ENCODE measurements at places on chromosomes 6 and 20.

GRCh38 chr6:20811109-20811761, 277.0 kb downstream of the CDKAL1 start:
- peak; percentile 30 for DNase-seq

DNA sequence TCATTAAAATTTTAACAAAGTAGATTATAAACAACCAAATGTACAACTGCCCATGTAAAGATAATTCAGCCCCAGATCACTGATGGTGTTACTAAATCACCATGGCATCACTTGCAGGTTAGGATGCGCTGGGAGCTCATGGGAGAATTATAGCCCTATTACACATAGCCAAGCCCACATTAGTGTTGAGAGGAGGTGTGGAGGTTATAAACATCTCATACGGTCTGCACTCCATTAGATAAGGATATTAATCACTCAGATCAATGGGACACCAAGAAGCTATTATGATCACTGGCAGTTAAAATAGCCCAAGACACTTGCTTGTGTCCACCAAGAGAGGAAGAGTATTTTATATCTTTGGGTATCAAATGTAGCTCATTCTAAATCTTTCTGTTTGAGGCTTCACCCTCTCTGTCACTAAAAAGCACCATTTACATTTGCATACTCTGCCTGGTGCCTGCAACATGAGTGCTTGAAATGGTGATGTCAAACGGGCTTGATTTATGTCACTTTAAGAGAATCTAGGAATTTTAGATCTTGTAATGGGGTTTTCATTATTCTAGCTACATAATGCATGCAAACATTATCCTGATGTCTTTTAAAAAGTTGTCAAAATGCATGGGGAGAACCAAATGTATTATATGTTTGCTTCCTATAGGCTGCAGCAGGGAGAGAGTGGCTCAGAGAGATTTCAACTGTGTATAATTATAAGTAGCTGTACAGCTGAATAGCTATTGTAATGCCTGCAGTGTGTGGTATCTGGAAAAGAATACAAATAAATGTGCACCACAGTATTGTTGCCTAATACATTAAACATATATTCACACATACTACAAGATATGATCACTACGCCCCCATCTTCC, 654.1 kb upstream of the MARCKS start:
- DNase-seq: no peak

- DNase-seq: no peak
These were observed 36.0 kb downstream of the YTHDF1 start for GRCh38 chr20:63179687-63180568.

GRCh38 chr6:30322527-30323501, 3.9 kb upstream of the TRIM39 start:
- no peak for DNase-seq

DNA sequence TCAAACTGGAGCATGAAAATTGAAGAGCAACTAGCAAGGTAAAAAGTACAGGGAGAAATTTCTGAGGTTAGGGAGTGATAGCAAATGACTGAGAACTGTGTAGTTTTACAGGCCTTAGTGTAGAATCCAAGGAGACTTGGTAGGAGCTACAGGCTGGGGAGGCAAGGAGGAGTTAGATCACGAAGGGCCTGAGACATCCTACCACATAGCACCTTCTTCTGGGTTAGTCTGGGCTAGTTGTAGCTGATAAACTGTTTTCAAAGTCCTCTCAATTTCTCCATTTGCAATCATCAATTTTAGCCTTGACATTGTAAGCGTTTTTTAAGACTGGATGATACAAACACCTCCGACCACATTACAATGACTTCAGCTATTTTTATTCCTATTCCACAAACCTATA, 209.7 kb downstream of the TMEM200A start:
- no peak for DNase-seq

GRCh38 chr6:99512033-99512432, 3.2 kb downstream of the USP45 start:
- no peak for DNase-seq

- no peak for DNase-seq
These were observed 44.8 kb downstream of the RIPOR2 start for GRCh38 chr6:24891004-24891403.

DNA sequence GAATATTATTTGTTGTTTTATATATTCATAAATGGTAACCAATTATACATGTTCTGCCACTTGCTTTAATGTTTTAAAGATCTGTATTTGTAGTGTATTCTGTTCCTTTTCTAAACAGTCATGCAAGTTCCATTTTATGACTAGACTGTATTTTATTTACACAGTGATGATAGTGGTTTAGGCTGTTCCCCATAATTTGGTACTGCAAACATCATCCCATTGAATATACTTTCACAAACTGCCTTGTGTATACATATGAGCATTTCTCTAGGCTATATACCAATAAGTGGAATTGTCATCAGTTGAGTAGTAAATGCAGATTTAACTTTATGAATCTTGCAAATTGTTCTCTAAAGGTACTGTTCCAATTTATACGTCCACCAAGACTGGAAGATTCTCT, 738.0 kb downstream of the EPHA7 start:
- DNase-seq: no peak

GRCh38 chr6:67252663-67253062, 1382.4 kb upstream of the ADGRB3 start:
- no peak for DNase-seq

DNA sequence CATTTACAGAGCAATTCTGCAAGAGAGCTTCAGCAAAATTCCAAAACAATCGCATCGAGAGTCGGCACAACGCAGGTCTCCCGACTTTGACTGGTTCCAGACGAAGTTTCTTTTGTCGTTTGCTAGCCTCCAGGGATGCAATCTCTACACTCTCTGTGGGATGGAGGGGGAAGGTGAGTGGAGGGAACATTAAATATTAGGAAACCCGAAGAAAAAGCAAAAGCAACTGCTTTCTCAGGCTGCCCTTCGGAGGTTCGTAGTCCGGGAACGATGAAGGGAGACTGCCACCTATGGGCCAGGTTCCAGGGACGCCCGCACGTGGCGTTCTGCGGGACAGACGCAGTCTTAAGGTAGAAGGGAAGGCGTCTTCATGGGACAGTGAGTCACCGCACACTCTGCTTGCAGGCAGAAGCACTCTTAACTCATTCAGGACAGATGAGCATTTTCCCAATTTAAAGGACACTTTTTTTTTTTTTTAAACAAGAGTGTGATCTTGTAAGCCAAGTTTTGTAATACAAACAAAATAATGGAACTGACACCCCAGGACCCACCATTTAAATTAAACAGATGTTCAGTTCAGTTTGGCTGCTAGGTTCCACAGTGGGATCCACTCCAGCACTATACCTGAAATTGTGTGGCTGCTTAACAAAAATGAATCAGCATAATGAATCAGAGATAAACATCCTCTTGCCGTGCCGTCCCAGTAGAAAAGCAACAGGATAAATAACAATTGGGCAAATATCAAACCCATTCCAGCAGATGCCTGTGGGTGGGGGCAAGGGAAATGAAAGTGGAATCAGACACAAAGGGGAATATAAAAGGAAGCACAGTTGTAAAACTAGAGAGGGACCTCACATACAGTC, 65.8 kb upstream of the ARMC2 start:
- DNase-seq: peak; percentile 85

DNA sequence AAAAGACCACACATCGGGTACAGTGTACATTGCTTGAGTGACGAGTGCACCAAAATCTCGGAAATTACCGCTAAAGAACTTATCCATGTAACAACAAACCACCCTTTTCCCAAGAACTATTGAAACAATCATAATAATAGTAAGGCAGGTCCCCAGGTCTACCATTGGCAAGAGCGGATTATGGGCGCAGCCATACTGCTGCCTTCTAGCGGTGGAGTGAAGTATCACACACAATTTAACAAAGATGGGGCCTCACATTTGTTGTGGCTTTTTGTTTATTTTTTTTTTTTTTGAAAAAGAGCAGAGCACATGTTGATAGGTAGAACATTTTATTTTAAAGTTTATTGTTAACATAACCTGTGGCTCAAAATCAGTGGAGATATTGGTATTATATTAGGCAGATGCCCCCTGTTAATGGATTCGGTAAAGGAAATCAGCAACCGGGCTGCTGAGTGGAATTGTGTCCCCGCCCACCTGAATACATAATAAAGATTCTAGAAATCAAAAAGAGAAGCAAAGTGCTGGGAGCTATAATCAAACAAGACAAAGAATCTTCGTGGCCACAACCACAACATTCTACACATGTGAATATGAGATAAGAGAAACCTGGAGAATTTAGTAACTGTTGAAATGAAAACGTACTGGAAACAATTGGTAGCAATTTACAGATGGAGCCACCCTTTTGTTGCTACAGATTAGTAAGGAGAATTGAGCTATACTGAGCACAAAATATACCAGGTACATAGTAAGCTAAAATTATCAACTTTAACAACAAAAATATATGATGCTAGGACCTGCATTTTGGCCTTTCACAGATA, 94.2 kb upstream of the EXOC2 start:
- peak; percentile 68 for DNase-seq

DNA sequence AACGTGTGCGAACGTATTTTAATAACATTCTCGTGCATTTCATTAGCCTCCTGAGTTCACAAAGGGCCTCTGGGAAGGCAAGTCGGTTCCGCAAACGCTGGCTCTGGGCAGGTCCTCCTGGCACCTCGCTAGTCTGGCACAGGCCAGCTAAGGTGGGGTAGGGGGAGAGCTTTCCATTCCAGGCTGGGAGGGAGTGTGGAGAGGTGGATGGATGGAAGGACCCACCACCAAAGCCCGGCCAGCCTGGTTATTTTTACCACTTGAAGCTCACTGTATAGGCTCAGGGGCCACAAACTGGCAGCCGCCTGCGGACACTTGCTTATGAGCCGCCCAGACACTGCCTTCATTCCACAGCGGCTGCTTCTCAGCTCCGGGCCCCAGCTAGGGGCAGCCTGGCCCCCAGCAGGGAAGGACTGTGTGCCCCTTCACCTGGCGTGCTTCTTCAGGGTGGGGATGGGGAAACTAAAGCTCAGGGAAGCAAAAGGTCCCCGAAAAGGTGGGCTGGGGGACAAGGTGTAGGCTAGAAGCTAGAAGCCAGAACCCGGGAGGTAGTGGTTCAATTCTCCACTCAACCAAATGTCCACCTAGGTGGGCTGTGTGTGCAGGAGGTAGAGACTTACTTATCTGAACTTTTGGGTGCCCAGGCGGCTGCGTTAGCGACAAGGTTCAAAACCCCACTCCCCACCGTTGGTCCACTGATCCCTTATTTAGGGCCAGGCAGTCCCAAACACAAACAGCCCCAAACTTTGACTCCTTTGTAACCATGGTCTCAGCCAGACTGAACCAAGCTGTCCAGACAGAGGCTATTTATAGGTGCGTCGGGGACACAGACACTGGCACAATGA, 1.7 kb downstream of the PMEPA1 start:
- peak; percentile 55 for DNase-seq

DNA sequence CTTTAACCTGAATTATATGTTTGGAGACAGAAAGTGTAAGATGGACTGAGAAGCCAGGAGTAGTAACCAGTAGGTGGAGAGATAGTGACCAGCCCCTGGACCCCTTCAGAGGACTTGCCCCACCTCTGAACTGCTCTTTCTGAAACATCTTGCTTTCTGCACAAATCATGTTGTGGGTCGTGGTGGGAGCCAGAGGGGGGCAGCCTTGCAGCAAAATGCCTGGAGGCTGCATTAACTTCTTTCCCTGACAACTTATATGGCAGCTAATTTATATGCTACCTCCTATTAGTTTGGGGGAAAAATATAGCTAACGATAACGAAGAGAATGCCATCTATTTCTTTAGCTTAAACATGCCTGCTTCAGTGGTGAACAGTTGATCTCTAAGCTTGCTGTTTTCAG, 859.8 kb downstream of the MAFB start:
- DNase-seq: peak; percentile 50

GRCh38 chr20:48703511-48704219, 124.1 kb downstream of the PREX1 start:
- no peak for DNase-seq

DNA sequence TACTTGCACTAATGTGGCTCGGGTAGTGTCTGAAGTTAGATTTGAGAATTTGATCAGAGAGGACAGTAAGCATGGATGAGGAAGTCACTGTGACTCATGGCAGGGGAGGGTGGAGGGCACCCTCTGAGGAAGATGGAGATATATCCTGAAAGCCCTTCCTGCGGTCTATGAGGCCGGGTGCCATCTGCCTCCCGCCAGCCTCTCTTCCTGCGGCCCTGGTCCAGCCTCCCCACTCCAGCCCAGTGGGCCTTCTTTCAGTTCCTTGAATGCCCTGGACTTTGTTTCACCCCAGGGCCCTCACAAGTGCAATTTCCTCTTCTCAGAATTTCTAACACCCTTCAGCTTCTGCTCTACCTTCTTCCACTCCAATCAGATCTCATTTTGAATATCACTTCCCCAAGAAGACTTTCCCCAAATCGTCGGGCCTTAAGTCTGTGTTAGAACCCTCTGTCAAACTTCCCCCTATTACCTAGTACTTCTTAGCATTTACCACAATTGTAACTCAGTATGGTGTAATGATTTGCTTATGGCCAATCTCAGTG, 20.2 kb upstream of the TNFAIP3 start:
- DNase-seq: no peak

All from H7 (cell line).